Osteoblast (primary cell): ENCODE measurements at places on chromosomes 5 and 9. TPM values are rescaled to one million over a fixed set of nuclear protein-coding genes. Genes with fewer than 3 reads are reported as not detected.

DNA sequence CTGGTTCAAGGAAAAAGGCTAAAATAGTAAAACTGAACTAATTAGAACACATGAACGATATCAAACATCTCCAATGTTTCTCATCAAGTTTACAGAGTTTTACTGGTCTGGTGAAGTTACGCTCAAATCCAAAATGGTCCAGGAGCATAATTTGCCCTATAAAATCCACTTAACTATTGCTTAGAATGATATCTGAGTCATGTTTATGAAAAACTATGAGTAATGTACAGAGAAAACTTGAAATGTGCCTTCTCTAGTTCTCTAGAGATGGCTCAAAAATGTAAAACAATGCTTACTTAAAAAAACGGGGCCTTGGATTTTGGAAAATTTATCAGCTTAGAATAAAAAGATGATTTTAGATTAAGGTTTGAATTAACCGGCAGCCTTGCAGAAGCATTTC, 108.1 kb downstream of the FBXW11 start:
- peak; percentile 68 for DNase-seq

Gene PDE8B
- under 0.01 TPM in 2 replicates for total RNA-seq

Gene SLC6A19
- total RNA-seq = not detected in 2 replicates

- peak; percentile 95 for DNase-seq
Observed at GRCh38 chr9:69180670-69181069, 6.6 kb downstream of the TJP2 start.

GRCh38 chr9:129408535-129409215, 212.2 kb downstream of the C9orf50 start:
- peak; percentile 73 for DNase-seq

Gene KCNMB1
- under 0.01 TPM in 2 replicates for total RNA-seq

Gene FRMD3
- total RNA-seq = 0.36 TPM in 1 of 2 replicates, not detected in the other

- DNase-seq = no peak
Observed at GRCh38 chr5:172624083-172624995, 16.7 kb upstream of the NEURL1B start.

DNA sequence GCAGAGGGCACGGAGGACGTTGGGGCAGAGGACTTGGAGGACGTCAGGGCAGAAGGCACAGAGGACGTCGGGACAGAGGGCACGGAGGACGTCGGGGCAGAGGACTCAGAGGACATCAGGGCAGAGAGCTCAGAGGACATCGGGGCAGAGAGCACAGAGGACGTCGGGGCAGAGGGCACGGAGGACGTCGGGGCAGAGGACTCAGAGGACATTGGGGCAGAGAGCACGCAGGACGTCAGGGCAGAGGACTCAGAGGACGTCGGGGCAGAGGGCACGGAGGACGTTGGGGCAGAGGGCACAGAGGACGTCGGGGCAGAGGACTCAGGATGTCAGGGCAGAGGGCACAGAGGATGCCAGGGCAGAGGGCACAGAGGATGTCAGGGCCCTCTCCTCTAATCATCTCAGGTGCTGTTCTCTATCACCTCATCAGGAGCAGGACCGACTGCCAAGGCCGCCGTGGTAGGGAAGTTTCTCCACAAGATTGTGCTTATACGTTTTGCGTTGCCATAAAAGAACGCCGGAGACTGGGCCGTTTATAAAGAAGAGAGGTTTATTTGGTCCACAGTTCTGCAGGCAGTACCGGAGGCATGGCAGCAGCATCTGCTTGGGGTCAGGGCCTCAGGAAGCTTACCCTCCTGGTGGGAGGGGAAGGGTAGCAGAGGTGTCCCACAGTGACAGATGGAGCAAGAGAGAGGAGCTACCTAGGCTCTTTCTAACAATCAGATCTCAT, 29.4 kb upstream of the ADAMTS2 start:
- peak; percentile 55 for DNase-seq

Gene CBY3
- total RNA-seq = not detected in 2 replicates

GRCh38 chr9:17551023-17551422, 27.8 kb upstream of the SH3GL2 start:
- DNase-seq = no peak

Gene LHX6
- total RNA-seq = not detected in 2 replicates

Gene NUTM2G
- total RNA-seq = not detected in 2 replicates

- peak; percentile 4 for DNase-seq
Observed at GRCh38 chr5:156328766-156329165, 1.8 kb downstream of the SGCD start.

DNA sequence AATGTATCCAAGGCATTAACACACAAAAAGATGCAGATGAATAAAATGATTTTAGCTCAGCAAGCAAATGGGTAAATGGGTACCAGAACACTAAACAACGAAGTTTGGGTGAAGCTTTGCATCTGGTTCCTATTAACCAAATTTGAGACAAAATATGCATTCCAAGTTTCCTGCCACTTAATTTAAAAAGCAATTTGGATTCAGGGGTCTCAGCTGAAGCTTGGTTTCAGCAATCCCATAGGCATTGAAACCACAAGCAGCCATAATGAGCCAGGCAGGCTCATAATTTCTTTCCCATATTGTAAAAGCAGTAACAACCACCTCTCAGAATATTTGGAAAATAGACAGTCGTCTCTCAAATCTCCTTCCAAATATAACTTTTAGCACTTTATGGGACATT, 138.9 kb downstream of the NXNL2 start:
- no peak for DNase-seq

DNA sequence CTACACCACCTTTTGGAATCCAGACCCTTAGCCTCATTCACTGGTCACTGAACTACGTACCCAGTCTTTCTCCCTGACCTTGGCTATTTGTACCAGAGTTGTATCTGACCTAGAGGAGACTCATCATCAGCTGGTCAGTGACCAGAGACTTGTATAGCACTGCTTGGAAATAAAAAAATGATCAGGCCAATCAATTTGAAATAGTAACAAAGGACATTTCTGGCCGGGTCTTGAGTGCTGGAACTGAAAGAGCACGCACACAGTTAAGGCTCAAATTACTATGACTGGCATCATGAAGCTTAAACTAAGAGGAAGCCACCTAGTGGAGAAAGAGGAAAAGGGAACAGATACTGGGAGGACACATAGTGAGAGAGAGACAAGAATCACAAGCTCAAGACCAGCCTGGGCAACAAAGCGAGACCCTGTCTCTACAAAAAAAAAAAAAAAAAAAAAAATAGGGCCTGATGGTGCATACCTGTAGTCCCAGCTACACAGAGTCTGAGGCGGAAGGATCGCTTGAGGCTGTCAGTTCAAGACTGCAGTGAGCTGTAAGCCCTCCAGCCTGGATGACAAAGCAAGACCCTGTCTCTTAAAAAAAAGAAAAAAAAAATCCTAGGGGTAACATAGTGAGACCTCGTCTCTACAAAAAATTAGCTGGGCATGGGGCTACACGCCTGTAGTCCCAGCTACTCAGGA, 12.8 kb upstream of the SRP19 start:
- peak; percentile 51 for DNase-seq

- DNase-seq = no peak
Observed at GRCh38 chr5:16618138-16618897, 1.5 kb upstream of the RETREG1 start.

Gene KLF4
- 33.9 and 34.7 TPM in 2 replicates for total RNA-seq

DNA sequence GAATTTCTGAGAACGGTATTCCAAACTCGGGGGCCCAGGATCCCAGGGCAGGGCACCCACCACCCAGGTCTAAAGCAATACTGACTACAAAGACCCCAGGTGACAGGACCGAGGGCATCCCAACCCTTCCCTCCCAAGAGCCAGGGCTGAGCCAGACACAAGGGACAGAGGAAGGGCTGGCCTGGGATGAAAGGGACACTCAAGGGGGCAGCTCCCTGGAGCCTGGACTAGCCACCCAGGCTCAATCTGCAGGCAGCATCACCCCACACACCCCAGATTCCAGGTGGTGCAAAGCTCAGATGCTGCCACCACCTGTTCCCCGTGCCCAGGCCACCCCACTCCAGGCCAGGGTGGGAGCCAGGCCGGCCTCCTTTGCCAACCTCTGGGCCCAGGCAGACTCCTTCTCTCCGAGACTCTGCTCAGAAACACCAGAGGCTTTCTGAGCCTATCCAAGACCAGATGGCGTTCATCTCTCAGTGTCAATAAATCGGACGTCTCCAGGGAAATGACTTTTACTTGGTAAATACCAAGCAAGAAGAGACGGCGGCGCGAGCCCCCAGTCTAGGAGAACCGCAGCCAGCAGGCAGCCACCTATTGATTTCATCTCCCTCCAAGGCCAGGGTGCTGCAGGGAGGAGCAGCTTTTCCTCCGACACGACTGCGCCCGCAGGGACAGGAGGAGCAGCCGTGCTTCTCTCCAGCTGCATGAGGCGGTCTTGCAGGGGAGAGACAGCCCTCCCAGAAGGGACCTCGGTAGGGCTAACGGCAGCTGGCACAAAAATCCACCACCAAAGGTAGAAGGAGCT, 94.1 kb upstream of the ADAMTS2 start:
- peak; percentile 77 for DNase-seq

DNA sequence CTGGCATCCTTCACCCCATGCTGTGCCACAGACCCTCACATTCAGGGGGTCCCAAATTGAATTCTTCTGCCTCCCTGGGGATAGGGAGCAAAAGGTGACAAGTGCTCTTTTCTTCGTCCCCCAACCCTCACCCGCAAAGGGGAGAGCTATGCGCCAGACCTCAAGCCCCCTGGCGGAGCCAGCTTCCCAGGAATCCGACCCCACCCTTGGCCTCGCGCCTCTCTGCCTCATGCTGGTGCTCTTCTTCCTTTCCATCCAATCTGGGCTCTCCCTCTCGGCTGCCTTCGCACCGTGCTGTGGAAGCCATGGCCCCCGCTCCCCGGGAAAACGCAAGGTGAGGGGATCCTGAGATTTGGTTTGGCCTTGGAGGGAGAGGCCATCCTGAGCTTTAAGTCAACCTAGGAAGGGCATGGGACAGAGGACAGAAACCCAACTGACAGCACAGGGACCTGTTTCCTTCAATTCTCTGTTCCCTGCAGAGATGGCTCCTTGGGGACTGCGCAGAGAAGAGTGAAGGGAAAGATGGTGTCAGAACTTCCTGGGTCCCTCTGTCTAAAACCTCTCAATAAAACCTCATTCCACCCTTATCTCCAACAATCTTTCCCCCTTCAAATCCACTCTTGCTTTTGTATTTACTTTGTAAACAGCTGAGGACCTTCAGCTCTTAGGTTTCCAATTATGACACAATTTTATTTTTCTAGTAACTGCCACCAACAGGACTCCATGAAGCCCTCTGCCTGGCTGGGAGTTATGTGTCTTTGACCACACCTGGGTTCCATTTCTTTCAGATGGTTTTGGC, 36.3 kb upstream of the CRB2 start:
- peak; percentile 8 for DNase-seq

GRCh38 chr5:59766427-59767210, 126.9 kb downstream of the PDE4D start:
- DNase-seq = no peak

- DNase-seq = peak; percentile 83
Observed at GRCh38 chr5:371811-372555, 50.5 kb downstream of the AHRR start.

DNA sequence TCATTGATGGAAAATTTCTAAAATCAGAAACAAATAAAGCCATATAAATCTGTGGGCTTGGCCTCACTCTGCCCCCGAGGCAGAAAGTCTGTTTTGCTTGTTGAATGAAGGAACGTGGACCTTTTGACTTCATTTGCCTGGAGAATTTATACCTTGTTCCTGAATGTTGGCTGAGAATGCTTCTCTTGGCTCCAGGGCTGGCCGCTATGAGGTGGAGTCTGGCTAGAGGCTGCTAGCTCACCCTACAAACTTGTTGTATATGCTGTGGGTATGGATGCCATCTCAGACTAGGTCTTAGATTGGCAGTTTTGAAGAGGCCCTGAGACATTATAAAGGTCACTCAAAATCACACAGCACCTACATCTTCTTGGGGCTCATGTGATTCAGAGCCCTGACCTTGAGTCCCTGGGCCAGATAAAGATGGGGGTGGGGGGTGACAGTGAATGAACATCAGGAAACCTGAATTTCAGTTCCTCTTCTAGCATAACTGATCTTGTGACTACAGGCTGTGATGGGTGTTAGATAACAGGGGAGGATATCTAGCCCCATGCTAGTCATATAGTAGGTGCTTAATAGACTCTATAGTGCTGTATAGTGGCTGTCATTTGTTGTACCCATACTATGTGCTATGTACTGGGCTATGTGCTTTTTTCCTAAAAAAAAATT, 2.8 kb downstream of the GM2A start:
- DNase-seq = no peak

DNA sequence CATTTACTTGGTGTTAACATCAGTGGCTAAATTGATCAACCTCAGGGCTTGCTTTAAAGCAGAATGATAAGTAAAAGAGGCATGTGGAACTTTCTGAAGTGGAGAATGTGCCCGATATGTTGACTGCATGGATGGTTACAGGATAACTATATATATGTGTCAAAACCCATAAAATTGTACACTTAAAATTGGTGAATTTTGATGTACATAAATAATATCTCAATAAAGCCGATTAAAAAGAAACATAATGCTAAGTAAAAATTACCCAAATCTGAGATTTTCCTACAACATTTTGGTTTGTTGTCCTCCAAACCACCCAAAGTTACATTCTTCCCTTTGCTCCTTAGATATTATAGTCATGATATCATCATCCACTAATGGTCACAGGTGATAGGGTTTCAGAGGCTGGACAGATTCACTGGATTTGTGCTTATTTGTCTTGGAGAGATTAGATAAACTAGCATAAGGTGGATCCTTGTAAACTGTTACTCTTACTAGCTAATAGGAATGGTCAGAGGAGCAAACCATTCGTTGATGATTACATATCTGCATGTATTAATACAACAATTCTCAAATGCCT, 119.7 kb upstream of the RPS23 start:
- DNase-seq = no peak

DNA sequence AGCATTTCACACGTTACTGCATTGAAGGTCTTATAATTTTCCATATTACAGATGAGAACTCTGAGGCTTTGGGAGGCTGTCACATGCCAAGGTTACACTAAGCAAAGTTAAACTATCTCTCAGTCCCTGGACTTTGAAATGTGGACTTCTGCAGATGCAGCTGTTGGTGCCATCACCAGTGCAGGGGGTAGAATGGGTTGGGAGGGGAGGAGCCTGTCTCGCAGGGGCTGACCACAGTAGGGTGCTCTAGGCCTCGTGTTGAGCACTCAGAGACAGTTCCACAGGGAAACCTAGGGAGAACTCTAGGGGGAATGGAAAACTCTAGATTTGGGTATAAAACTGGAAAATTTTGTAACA, 220.9 kb downstream of the MAPKAP1 start:
- no peak for DNase-seq

GRCh38 chr5:158530115-158530514, 569.6 kb downstream of the EBF1 start:
- no peak for DNase-seq

DNA sequence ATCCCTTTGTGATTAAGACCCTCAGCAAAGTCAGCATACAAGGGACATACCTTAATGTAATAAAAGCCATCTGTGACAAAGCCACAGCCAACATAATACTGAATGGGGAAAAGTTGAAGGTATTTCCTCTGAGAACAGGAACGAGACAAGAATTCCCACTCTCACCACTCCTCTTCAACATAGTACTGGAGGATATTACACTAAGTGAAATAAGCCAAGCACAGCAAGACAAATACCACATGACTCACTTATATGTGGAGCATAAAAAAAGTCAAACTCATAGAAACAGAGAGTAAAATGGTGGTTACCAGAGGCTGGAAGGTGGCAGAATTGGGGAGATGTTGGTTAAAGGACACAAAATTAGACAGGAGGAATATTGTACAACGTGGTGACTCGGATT, 118.1 kb upstream of the NFIL3 start:
- no peak for DNase-seq

GRCh38 chr9:4375424-4376200, 75.7 kb upstream of the GLIS3 start:
- no peak for DNase-seq

GRCh38 chr5:98938464-98938863, 9.7 kb upstream of the CHD1 start:
- DNase-seq = no peak

- peak; percentile 67 for DNase-seq
Observed at GRCh38 chr9:129594632-129595031, 26.3 kb downstream of the C9orf50 start.
